ENCODE measurements at places on chromosomes 4 and X.

DNA sequence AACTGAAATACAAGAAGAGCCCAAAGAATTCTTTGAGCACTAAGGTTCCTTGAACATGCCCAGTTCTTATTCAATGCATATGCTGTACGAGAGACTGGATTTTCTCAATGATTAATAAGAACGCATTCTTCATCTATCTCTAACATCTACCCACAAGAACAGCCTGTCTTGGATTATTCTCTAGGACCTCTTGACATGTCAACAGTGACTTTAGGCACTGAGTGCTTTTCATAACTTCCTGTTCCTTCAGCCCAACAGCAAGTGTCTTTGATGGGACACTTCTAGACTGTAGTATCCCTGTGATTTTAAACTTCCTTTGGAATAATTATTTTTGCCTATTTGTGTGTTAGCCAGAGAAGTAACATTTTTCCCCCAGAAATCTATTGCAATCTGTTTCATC, 69.3 kb downstream of the OPHN1 start:
- no peak for DNase-seq

DNA sequence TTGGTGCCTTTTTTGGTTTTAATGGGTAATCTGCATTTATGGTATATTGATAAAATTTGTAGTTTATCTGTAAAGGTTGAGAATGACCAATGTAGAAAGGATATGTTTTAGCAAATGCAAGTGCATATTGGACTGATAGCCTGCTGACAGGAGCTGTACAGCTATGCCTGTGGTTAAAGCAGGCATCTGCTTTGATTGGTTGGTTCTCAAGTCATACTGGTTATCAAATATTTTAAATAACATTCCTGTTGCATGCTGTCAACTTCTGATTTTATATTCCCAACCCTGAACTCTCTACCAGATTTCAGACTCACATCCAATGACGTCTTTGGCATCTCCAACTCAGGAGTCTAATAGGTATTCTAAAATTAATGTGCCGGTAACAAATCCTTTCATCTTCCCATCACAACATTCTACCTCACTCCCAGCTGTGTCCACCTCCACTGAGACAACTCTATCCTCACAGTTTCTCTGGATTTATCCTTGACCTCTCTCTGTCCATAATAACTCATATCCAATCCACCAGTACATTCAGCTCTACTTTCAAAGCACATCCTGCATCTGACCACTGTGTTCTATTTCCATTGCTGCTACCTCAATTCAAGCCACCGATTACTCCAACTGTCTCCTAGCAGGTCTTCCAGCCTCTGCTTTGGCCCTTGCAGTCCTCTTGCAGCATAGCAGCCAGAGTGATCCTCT, 125.7 kb downstream of the CAMK2D start:
- no peak for DNase-seq

GRCh38 chr4:54745031-54745770, 87.4 kb downstream of the KIT start:
- DNase-seq: no peak

- DNase-seq: no peak
Measured at GRCh38 chr4:181224852-181225251, 1018.4 kb upstream of the TENM3 start.

GRCh38 chrX:24090300-24091200, 35.8 kb downstream of the EIF2S3 start:
- no peak for DNase-seq

- DNase-seq: no peak
Measured at GRCh38 chrX:34770511-34770910, 113.4 kb upstream of the TMEM47 start.

GRCh38 chrX:111041018-111041462, 55.0 kb upstream of the PAK3 start:
- DNase-seq: no peak

DNA sequence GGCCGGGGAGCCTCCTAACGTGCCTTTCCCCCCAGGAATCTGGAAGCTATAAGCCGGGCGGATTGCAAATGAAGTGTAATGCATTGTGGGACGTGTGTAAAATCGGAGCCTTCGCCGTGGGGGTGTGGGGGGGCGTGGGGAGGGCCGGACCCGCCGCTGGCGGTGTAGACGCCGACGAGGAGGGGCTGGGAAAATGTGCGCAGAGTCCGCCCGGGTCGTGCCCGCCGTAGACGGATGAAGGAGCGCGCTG, 1.3 kb downstream of the STOX2 start:
- no peak for DNase-seq

DNA sequence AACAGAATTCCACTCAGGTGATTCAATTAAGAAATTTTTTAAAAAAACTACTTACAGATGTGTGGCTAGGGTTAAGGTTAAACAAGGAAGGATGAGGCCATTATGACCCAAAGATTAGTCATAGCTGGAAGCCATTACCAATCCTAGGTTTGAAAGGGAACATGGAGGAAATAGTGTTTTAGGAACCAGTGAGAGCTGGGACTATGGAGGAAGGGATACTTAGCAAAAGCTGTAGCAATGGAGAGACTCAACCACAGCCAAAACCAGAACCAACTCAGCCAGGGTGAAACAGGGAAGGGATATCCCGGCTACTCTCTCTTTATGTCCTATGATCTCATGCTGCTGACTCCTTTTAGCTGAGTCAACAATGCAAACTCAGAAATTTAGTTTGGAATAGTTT, 148.6 kb upstream of the CNKSR2 start:
- DNase-seq: no peak

DNA sequence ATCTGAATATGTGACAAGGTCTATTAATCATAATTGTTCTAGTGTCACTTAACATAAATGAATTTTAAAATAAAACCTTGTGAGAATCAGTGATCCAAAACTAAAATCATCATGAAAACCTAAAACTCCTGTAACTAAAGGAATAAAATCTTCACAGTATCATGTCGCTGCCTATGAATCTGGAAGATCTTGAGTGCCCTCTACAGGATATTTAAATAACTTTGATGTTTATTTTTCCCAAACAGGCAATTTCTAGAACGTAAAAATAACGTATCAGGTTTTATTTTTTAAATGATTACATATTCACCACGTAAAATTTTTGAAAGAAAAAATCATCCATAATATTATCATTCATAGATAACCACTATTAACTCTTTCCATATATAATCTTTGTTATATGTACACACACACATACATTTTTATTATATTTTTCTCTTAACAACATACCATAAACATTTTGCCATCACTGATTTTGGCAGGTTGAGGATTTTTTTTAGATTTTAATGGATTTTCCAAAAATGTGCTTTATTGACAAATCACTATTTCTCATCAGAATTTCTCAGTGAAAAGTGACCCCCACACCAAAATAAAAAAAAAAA, 79.6 kb downstream of the COMMD8 start:
- DNase-seq: no peak

- DNase-seq: no peak
Measured at GRCh38 chr4:72283357-72283756, 251.6 kb downstream of the NPFFR2 start.

DNA sequence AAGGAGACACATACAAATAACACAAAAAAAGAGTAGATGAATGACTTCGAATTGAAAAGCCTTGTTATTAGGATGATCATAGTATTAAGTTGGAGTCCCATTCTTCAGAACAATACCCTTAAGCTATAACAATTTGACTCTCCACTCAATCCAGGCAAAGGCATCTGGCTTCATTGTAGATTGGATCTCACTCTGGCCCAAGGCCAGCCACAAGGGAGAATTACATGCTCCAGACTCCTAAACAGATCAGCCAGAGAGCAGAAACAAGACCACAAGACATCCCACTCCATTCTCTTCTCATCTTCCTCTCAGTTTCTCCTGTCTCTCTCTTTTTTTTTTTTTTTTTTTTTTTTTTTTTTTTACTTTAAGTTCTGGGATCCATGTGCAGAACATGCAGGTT, 213.9 kb downstream of the DHX15 start:
- DNase-seq: no peak

DNA sequence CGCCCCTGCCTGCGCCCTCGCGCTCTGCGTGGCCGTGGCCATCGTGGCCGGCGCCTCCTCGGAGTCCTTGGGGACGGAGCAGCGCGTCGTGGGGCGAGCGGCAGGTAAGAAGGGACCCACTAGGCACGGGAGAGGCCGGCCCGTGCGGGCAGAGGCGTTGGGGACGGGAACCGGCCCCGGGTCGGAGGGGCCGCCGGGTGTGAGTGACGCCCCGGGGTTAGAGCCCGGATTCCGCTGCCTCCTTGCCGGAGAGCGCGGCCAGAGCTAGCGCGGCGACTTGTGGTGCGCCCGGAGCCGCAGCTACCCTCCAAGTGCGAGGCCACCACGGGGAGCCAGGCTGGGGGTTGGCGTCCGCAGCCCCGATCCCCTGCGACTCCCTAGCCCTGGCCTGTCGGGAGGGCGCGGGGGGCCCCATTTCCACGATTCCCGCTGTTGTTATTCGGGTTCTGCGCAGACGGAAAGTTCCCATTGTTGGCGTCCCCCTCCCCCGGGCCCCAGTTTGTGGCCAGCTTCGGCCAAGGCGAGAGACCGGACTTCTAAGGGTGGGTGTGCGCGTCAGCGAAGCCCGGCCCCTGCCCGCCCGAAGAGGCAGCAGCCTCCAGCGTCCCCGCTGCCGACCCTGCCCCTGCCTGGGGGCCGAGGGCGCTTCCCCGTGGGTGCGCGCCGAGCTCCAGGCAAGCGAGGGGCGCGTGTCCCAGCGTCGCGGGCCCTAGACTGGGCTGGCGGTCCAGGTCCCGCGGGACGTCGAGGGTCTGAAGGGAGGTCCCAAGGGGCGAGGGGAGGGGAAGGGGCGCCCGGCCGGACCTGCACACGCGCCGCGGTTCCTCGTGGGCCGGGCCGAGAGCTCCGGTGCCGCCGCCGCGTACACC, 1.1 kb downstream of the FGFR3 start:
- DNase-seq: no peak

GRCh38 chrX:154775419-154776349, 13.0 kb downstream of the DKC1 start:
- no peak for DNase-seq

GRCh38 chr4:87057835-87058355, 123.1 kb downstream of the AFF1 start:
- no peak for DNase-seq

DNA sequence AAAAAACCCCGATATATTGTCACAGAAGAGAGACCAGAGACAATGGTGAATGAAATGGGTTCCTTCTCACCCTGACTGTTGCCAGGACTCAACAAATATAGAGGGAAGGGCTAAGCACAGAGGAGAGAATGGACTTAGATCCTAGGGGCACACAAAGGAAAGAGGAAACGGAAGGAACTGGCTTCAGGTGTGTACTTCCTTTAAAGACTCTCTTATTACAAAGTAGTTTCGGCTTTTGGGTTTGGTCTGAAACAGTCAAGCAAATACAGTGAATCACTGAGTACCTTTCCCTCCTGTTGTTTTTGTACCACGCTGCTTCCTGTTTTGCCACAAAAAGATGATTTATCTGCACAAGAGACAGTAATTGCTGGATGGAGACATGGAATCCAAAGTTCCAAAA, 46.1 kb upstream of the S100G start:
- no peak for DNase-seq

- DNase-seq: no peak
Measured at GRCh38 chrX:113929004-113929403, 654.9 kb upstream of the HTR2C start.

GRCh38 chrX:114532111-114532805, 51.6 kb upstream of the HTR2C start:
- no peak for DNase-seq

- DNase-seq: no peak
Measured at GRCh38 chr4:142697928-142698327, 148.2 kb downstream of the INPP4B start.

- DNase-seq: no peak
Measured at GRCh38 chr4:187558391-187558790, 437.2 kb upstream of the ZFP42 start.

GRCh38 chrX:71164071-71164470, 19.4 kb downstream of the NLGN3 start:
- no peak for DNase-seq

- DNase-seq: no peak
Measured at GRCh38 chr4:109494563-109494962, 60.9 kb downstream of the SEC24B start.
